ENCODE measurements at places on chromosomes 2 and 18.
A peak's percentile ranks its signal among the peaks of the same experiment; 100 is the strongest.

DNA sequence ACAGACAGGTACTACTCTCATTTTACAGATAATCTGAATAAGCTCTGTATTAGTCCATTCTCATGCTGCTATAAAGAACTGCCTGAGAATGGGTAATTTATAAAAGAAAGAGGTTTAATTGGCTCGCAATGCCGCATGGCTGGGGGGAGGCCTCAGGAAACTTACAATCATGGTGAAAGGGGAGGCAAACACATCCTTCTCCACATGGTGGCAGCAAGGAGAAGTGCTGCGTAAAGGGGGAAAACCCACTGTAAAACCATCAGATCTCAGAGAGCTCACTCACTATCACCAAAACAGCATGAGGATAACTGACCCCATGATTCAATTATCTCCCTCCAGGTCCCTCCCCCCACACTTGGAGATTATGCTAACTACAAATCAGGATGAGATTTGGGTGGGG lies 254.4 kb downstream of the KCNE4 start:
- no peak for DNase-seq

GRCh38 chr2:102082571-102083392 lies 59.8 kb upstream of the IL1R1 start:
- peak; percentile 32 for DNase-seq

- DNase-seq: no peak
Measured at GRCh38 chr2:83596592-83597282, 862.3 kb downstream of the SUCLG1 start.

DNA sequence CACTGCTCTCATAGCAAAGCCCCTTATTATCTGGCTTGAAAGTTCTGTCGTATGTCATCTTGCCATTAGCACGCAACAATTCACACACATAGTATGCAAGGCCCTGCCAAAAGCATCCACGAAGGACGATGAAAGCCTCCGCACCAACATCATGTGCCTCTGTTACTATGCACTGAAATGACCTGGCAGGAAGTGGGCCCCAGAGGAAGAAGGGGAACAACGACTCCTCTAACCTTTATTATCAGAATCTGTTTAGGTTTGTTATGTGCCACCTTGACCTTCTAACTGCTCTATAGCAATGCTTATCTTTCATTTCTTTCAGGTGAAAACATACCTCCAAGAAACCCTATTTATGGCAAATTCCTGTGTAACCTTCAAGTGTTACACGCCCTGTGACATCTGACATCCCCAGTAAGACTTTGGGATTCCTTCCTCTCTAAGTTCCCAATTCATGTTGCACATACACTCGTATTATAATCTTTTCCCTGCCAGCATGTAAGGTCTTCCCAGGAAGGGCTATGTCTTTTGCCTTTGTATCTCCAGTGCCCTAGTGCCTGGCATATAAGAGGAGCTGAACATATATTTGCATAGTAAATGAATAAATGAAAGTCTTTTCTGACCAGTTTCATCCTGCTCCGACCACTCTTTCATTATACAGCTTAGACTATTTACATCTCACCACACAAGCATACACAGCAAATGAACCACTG lies 7.0 kb upstream of the NDUFV2 start:
- no peak for DNase-seq

GRCh38 chr2:54604871-54605270 lies 118.6 kb upstream of the EML6 start:
- no peak for DNase-seq

DNA sequence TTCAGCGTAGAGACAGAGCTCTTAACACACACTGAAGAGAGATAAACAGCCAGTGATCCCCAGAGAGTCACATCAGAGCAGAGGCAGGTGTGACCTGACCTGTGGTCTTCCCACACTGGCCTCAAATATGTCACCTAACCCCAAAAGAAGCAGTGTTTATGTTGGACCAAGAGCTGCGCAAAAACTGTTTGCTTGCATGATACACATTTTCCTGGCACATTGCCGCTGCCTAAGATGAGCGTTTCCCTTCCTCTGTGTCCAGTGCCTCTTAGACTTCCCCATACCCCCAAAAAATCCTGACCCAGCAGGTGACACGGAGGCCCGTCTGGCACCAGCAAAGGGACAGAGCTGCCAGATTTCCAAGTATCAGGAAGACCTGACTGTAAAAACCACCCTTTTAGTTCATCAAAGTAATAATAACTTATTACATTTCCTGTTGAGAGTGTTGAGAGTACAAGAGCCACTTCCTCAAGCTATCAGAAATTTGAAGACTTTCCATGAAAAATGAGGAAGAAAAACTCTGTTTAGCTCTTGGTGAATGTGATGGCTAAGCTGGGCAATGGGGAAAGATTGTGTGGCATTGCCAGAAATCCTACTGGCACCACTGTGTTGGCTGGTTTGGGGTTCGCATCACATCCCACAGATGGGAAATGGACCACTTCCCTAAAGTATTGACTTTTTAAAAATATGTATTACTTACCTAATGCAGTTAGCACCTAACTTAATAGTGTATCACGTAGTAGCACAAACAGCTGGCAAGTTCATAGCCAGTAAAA lies 6.7 kb downstream of the TNFRSF11A start:
- peak; percentile 23 for DNase-seq

DNA sequence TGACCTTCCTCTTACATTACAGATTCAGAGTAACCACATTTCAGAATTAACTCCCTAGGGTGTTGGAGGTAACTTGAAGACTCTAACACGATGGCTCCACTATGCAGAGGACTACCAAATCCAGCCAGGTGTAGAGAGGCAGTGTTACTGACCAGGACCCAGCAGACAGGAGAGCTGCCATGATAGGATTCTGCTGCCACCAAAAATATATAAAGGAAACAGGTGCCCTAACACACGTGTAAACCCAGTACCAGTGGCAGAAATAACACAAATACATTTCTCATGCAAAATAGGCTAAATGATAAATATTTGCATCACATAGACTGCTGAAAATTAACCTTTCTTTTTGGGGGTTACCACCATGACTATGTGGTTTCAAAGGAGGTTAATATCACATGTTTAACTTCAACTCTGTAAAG lies 7.0 kb downstream of the ZBTB14 start:
- DNase-seq: no peak

DNA sequence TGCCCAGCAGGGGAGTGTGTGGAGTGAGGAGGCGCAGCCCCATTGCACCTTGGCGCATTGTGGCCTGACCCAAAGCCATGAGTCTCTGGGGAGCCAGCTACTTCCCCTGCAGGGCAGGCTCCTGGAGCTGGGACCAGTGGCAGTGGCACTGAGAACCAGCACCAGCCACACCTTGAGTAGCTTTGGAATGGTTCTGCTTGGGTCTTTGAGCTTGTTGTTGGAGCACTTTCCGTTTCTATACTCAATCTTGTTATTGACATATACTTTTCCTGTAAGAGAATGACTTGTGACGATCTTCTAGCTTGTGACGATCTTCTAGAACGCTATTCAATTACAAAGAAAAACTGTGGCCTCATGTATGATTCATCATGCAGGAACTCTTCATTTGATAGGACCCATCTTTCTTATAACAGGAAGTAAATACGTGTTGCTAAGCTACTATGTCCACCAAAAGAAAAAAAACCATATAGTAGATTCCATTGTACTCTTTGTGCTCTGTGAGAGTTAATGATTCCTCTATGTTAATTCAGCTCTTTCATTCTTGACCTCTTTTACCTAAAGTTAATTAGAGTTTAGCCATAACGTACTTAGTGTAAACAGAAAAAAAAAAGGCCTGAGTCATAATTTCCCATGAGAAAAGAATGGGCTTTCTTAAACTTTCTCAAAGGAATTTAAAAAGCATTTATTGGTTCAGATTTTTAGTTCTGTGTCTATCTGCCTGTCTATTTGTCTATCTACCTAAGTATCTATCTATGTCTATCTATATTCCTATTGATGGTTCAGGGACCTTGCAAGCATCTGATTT lies 113.1 kb downstream of the GATA6 start:
- no peak for DNase-seq

DNA sequence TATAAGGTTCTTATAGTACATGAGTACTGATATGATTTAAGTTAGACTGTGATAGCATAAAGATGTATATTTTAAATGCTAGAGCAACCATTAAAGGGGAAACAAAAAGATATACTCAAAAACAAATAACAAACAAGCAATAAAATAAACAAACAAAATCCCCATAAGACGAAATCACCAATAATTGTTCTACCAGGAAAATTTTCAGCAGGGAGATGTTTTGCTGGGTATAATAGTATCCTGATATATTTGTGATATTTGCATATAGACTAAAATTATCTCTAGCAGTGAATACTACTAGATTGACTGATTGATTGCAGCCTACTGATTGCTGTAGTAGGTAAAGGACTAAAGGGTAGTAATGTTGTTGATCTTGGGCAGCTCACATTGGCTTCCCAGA lies 177.4 kb downstream of the TMEM182 start:
- no peak for DNase-seq

GRCh38 chr18:64175432-64175831 lies 26.5 kb upstream of the LINC00305 start:
- no peak for DNase-seq

DNA sequence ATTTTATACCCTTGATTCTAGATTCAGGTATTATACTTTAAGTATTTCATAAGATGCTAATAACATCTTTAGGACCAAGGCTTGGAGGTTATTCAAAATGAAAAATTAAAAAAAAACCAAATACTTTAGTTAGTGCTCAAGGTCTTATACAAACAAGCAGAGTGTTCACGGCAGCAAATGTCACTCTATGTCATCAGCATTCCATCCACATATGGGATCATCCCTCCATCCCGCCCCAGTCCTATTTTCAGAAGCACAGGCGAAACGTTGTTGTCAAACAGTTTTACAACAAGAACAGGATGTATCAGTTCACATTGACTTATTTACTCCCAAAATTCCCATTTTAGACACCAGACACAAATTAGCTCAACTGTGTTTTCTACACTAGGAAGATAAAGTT lies 83.7 kb downstream of the DSEL start:
- DNase-seq: no peak

DNA sequence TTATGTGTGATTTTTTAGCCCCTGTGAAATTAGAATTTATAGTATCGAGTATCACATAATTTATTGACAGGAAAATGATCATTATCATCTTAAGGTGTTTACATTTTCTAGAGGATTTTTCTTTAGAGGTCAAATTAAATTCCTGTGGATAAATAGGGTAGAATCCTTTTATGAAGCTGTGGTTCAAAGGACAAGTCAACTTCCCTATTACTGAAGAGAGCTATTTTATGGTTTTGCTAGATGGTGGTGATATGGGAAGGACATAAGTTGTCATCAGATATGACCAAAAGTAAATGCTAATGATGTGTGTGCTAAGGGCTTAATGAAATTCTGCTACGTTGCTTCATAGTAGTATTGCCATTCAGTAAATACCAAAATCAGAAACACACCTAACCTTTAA lies 80.1 kb downstream of the EML4 start:
- DNase-seq: no peak

DNA sequence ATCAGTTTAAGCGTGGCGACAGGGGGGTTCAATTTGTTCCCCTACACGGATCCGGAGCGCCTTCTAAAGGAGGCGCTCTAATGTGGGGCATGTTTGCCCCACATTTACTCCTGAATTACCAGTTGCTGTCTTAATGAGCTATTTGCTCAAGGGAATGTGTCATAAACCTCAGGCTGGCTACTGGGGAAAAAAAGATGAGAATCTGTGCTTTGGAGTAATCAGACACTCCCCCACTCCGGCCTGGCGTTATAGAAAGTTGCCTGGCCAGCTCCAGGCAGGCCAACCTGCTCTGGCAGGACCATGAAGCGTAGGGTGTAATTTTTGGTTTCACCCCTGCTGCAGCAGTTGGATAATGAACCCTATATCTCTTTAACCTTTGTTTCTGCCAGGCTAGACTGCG lies 31.0 kb upstream of the MAP3K20 start:
- DNase-seq: no peak

GRCh38 chr2:44599130-44599529 lies 237.4 kb downstream of the CAMKMT start:
- no peak for DNase-seq

- DNase-seq: no peak
Measured at GRCh38 chr2:102592601-102593000, 26.8 kb upstream of the SLC9A2 start.

DNA sequence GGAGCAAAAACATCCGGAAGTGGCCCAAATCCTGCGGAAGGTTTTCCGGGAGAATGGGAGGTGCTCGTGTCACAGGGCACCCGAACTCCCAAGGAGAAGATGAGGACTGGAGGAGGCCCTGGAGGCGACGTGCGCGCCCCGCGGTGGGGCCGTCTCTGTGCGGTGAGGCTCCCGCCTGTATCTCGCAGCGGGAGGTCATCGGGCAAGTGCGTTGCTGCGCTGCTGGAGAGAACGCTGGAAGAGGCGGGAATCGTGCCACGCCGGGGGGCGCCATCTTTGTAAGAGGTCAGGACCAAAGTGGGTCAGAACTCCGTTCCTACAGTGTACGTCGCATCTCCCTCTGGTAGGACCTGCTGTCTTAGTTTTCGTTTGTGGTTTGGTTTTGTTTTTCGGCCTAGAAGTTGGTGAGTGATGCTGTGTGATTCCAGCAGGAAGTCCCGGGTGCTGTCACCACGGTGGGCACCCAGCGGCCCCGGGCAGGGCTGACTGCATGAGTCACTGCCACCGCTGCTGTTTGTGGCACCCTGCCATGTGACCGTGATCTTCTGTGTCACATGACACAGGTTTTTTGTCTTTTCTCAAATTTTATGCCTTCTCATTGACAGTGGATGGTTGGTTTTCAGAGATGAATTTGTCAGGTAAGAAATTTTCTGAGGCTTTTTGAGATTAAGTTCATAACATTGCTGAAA lies 21.5 kb upstream of the ATP9B start:
- no peak for DNase-seq

DNA sequence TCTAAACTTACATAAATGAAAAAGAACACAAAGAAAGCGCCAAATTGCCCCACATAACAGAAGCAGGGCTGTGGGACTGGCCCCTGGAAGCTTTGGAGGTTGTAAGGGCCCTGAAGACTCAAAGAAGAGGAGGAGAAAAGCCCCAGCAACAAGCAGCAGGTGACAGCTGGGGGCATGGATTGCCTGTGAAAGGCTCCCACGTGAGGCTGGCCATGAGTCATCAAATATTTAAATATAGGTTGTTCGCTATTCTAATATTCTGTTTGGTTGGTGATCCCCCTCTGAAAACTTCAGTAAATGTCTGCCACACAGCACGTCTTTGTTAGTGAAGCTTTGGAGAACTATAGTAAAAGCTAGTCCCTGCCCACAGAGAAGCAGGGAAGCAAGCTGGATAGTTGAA lies 132.4 kb downstream of the MREG start:
- no peak for DNase-seq

- no peak for DNase-seq
Measured at GRCh38 chr18:78430131-78430758, 549.4 kb upstream of the SALL3 start.

GRCh38 chr2:69225933-69226332 lies 161.1 kb downstream of the GFPT1 start:
- no peak for DNase-seq

- DNase-seq: no peak
Measured at GRCh38 chr2:115649731-115650130, 1207.3 kb downstream of the DPP10 start.

DNA sequence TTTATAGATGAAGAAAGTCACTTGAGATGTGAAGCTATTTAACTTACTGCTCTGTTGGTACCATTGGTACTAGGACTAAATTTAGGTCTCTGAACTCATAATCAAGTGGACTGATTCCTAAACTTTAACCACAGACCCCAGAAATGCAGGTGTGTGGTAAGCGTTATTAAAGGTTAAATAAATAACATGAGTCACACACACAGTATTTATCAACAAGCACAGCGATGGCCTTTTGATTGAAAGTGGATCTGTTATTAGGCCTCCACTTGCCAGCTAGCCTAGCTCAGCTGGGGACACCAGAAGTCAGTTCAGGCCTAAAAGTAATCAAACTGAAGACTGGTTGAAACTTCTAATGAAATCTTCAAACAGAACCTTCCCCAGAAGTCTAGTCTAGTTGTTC lies 161.3 kb upstream of the DPP10 start:
- no peak for DNase-seq

GRCh38 chr18:34723143-34723542 lies 13.0 kb downstream of the DTNA start:
- no peak for DNase-seq
